T-helper 9 cell (primary cell): ENCODE measurements at places on chromosomes 7 and 10.
A peak's percentile ranks its signal among the peaks of the same experiment; 100 is the strongest.

GRCh38 chr7:80210400-80210799 is 75.8 kb downstream of the GNAI1 start:
- no peak for DNase-seq

DNA sequence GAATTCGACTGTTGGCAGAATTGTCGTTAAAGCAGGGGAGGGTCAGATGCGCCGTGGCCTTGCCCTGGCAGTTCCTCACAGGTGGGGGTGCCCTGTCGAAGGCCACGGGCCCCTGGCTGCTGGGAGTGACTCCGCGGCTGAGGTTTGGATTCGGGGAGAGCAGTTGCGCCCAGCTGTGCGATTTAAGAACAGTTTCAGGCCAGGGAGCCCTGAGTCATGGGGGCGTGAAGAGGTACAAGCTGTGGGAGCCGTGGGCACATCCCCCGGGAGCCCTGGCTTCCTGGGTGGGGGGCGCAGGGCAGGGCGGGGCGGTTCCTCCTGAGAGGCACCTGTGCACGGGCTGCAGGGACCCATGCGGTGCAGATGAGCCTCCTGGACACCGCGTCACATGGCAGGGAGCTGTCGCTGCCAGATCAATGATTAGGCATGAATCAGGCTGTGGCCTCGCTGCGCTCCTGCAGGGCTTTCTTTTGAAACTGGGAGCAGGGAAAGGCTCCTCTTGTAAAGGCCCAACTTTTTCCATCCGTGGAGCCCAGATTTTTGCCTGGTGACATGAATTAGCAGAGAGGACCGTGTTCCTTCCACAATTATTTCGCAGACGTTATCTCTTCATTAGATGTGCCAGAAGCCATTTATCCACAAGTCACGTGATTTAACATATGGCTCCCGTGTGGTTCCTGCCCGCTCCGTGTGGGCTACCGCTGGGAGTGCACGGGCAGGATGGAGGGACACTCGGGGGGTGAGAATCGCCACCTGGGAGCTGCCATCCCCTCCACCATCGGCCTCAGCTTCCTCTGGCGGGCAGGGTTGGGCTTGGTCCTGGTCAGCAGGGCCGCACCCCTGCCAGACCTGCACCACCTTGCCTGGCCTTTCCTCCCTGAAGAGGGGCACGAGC is 918 bp downstream of the PWWP2B start:
- peak; percentile 26 for DNase-seq

GRCh38 chr10:43692051-43692825 is 43.6 kb upstream of the ZNF32 start:
- no peak for DNase-seq

DNA sequence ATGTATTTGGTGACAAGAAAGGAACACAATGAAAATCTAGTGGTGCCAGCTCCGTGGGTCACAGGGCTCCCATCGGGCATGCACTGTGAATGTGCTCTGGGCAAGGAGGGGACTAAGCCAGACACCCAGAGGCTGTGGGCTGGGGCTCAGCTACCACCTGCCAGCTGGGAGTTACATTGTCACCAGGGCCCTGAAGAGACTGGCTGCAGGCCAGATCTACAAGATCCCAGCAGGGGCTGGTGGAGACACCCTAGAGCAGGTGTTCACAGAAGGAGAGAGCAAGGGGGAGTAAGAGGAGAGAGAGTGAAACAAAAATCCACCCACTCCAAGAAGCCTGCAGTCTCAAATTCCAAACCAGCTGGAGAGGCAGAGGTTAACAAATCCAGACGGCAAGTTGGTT is 116.6 kb upstream of the ADCY1 start:
- no peak for DNase-seq

GRCh38 chr7:148997497-148997896 is 30.8 kb downstream of the PDIA4 start:
- DNase-seq, result no peak

GRCh38 chr7:102836191-102836919 is 76.4 kb upstream of the LRRC17 start:
- DNase-seq, result no peak

- DNase-seq, result no peak
These were observed 8.8 kb upstream of the ABI1 start for GRCh38 chr10:26869528-26869927.

GRCh38 chr10:103614306-103615158 is 121.0 kb downstream of the NEURL1 start:
- DNase-seq, result no peak

DNA sequence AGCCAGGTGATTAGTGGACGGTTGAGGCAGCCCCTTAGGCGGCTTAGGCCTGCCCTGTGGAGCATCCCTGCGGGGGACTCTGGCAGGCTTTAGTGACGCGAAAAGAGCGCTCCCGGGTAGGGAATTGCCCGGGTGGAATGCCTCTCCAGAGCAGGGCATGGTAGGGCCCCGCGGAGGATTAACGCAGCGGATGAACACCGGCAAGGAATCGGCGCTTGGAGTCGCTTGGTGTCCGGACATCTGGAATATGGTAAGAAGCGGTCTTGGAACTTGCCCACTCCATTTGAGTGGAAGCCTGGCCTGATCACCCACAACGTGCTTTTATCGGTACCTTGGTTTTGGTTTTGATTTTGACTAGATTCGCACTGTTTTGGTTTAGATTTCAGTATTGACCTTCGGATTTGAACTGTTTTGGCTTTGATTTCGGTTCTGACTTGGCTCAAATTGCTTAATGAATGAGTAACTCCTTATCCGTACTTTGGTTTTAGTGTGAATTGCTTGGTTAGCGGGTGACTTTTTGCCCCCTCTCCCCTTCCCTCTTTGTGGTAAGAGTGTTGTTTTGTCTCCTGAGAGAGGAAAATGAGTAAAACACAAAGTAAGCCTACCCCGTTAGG is 24.2 kb upstream of the CHST3 start:
- no peak for DNase-seq

DNA sequence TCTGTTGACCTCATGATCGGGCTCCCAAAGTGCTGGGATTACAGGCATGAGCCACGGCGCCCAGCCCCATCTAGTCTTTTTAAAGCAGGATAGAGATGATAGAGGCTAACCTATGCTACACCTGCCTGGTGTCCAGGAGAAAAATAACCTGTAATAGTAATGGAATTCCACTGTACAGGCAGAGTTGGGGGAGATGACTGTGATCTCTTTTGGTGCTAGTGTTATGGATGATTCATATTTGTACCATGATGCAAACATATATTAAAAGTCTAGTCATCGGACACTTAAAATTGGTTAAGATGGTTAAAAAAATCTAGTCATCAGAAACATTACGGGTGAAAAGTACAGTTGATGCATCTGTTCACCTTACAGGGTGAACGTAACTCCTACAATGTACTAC is 6.1 kb upstream of the SAR1A start:
- no peak for DNase-seq

- DNase-seq, result no peak
These were observed 29.4 kb upstream of the GATAD1 start for GRCh38 chr7:92417913-92418312.

- DNase-seq, result no peak
These were observed 183.1 kb upstream of the SEMA3E start for GRCh38 chr7:83832009-83832408.

- no peak for DNase-seq
These were observed 32.5 kb downstream of the ZNF277 start for GRCh38 chr7:112238852-112239610.

- DNase-seq, result no peak
These were observed 64.3 kb upstream of the C1GALT1 start for GRCh38 chr7:7117935-7118586.

- DNase-seq, result no peak
These were observed 891 bp upstream of the WAPL start for GRCh38 chr10:86522510-86522855.

GRCh38 chr7:134509010-134509409 is 18.4 kb upstream of the AKR1B10 start:
- DNase-seq, result no peak

DNA sequence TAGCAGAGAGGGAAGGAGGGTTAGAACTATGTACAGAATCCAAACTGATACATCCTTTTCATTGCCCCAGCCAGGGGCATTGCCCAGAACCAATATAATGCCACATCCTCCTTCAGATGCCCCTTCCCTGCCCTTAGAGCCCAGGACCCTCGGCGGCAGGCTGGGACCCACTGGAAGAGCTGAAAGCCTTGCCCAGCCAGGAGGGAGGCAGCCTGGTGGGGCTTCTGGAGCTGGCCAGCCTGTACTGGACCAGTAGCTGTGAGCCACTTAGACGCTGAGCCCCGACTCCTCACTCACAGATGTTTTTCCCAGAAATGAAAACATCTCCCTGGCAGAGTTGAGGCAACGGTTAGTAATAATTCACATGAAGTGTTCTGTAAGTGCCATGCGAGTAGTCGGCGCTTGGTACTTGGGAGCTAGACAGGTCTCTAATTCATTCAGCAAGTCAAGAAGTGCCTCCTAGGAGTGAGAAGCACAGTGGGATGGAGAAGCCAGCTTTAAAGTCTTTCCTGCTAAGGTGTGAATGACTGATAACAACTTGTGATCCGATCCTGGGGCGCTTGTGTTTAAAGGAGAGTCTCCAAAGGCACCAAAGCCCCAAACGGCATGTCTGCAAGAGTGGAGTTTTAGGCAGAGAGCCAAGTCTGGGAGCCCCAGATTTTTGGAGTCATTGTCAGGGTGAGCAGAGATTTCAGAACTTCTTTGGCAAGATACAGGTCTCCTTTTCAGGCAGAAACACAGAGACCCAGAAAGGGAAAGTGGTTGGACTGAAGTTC is 9.8 kb downstream of the VSIR start:
- DNase-seq, result no peak

DNA sequence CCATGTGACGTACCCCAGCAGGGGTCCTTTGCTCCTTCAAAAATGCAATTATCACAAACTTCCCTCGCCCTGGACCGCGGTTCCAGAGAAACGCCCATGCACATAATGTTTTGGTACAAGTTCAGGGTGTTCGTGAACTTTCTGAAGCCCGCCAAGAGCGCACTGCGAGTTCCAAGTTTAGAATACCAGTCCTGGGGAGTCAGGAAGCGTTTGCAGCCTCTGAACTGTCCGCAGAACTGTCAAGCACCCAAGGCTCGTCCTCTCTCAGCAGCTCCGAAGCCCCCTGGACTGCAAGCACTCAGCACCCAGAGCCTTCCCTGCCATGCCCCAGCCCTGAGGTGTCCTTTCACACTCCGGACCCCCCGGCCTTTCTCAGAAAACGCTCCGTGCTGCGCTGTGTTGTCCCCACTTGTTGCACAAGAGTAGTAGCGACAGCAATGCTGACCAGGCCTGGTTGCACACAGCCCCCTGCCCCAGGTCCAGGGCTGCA is 30.3 kb downstream of the CALML3 start:
- no peak for DNase-seq

GRCh38 chr10:95374597-95375209 is 83.9 kb upstream of the PDLIM1 start:
- peak; percentile 23 for DNase-seq

DNA sequence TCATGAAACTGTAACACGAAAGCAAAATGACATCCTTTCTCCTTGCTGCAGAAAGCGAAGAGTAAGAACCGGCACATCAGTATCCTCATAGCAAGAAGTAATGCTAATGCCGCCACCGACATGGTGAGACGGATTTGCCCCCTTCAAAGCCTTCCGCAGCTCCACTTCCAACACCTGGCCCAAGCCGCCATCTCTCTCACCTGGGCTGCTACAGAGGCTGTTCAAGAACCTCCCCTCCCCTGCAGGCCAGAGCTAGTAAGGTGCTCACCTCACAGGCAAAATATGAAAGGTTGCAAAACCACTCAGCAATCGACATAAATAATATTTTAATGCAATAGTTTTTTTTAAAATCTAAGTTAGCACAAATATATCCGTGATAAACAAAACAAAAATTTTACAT is 123.9 kb upstream of the FRMD4A start:
- DNase-seq, result no peak

DNA sequence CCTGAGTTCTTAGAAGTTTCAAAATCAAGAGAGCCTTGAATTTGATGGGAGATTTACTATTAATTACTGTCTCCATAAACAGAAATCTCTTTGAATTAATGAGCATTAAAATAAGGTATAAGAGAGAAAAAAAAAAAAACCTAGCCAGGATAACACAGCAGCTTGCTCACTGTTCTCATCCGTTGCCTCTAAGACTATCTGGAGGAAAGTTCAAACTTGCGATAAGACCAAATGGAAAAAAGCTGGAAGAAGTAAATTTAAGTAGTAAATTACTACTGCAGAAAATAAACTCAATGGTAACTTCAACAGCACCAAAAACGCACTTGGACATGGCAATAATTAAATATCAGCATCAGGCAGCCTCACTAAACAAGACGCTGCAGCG is 36.7 kb downstream of the GNA12 start:
- no peak for DNase-seq

GRCh38 chr10:115977855-115978254 is 295.2 kb downstream of the GFRA1 start:
- DNase-seq, result no peak

GRCh38 chr7:2832461-2832860 is 11.6 kb downstream of the GNA12 start:
- DNase-seq, result no peak

DNA sequence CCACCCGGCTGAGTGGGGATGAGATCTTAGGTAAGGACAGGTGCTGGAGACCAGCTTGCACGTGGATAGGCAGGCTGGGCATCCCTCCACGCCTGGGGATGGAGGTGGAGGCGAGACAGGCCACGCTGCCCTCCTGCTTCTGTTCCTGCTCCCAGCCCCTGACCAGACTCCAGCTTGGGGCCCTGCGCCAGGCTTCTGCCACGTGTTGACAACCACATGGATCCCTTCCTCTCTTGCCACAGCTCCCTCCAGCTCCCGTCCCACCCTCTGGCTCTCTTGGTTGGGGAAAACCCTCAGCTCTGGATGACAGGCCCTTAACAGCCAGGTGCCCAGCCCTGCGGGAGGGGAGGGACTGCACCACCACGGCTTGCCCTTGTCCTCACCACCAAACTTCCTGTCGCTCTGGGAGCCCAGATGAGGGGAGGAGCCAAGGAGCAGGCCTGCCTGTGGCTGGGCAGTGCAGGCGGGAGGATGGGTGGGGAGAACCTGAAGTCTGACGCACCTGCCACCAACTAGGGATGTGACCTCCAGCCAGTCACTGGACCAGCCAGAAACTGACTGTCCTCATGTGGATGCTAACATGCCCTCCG is 36.0 kb downstream of the KCNH2 start:
- DNase-seq, result peak; percentile 24

DNA sequence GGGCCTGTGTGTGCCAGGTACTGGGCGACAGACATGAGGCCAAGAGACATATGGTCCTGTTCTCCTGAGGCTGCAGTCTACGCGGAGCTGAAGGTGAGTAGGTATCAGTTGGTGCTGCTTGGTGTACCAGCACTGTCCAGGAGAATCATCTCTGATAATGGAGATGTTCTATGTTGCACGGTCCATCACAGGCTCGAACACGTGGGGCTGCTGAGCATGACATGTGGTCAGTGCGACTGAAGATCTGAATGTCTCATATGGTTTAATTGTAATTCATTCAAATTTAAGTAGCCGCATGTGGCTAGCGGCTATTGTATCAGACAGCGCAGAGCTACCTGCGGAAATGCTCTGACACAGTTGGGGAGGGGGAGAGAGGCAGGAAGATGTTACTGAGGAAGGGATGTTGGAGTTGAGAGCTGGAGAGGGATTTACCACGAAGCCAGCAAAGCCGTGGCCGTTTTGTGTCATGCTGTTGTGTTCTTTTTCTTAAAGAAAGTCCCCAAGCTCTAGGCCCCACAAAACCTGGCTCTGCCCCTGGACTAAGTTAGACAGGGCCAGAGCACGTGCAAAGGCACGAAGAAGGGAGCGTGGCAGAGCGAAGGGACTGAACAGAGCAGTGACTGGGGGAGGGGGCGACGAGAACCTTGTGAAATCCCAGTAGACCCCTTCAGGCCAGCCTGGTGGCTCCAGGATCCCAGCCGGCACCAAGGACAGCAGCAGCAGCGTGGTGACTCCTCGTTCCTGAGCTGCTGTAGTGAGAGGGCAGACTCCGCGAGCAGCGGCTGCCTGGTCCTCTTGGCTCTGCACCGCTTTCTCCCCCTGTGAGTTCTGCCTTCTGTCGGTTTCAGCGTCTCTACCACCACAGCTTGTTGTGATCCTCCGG is 20.0 kb downstream of the SMKR1 start:
- no peak for DNase-seq
